Gastroesophageal sphincter (tissue), 4 donors: ENCODE measurements at places on chromosomes 6 and 20. TPM values are rescaled to one million over a fixed set of nuclear protein-coding genes. Genes with fewer than 3 reads are reported as not detected.

DNA sequence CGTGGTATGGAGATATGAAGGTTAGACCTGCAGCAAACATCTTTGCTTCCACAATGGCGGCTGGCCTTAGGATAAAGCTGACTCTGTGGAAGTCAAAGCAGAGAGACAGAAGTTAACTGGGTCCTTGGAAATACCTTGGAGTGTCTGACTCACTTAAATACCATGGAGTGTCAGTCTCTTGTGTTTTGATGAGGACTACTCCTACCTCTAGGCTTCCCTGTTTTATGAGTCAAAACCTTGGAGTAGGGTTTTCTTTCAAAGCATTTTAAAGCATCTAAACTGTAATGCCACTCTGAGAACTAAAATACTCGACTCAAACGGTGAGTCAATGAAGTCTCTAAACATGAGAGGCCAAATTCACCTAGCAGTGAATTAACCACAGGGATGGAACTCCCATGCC is 329.1 kb downstream of the SAMD5 start:
- no peak for ATAC-seq

DNA sequence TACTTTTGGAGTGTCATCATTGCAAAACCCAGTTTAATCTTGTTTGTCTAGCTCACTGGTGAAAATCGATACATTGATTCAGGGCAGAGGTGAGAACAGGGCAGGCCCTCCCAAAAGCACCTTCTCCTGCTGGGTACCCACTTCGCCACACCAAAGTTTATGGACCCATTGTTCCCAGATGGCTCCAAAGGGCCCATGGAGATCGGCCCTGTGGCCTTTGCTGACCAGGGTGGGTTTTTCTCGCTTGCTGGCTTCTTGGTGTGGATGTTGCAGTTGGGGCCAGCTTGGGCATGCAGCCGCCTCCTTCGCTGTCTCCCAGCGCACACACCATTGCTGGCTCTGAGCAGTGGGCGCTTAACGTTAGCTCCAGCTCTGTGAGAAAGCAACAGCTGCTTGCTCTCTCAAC is 178.1 kb upstream of the PDE10A start:
- ATAC-seq, result no peak

DNA sequence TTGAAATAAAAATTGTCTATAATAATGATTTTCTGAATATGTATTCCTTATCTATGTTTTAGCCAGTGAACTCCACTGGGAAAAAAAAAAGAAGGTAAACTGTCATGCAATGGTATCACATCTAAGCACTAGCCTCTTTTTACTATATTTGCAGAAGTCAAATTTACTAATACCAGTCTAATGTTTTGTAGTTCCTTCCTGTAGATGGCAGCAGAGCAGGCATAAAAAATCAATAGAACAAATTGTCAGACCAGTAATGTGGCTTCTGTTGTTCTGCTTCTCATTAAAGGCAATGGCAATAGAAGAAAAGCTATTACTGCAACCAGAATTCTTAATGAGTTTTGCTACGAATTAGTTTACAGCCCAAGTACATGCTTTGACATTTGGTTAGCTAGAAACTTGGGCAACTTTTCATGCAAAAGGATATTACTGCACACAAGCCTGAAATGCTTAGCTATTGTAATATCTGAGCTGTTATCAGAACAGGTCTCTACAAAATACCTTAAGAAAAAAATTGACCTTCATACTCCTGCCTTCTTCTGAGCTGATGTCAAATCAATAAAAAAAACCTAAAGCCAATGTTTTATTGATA is 476.9 kb downstream of the KHDRBS2 start:
- ATAC-seq, result no peak

- ATAC-seq, result peak; percentile 71
Measured at GRCh38 chr6:41733707-41734665, 1.4 kb downstream of the TFEB start.

GRCh38 chr6:98885330-98885729 is 51.0 kb downstream of the POU3F2 start:
- no peak for ATAC-seq

GRCh38 chr20:8518878-8519277 is 386.8 kb downstream of the PLCB1 start:
- ATAC-seq, result no peak

- ATAC-seq, result no peak
Measured at GRCh38 chr6:80594461-80594860, 488.0 kb downstream of the BCKDHB start.

- ATAC-seq, result no peak
Measured at GRCh38 chr20:23445596-23446217, 6.2 kb downstream of the CSTL1 start.

- ATAC-seq, result no peak
Measured at GRCh38 chr6:64128301-64129024, 492.9 kb downstream of the PHF3 start.

DNA sequence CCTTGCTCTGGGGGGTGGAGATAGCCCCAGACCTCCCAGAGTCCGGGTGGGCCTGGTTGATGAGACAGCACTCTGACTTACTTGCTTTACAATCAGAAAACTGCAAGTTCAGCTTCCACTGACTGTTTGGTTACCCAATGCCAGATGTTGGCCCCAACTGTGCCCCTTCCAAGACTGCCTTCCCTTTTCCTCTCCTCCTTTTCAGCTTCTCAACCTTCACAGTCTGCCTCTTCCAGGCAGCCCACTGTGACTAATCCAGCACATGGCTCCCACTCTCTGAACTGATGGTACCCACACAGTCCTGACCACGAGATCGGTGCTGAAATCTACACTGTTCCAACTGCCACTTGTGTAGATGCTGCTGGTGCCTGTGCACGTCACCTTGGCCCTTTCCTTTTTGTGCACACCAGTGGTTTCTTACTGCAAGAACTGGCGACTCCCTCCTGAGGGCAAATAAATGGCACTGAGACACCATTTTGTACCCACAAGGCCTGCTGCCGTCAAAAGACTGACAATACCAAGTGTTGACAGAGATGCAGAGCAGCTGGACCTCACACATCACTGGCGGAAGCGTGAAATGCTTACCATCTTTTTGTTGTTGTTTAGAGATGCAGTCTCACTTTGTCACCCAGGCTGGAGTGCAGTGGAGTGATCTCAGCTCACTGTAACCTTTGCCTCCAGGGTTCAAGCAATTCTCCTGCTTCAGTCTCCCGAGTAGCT is 1.8 kb upstream of the ARFGAP1 start:
- ATAC-seq, result no peak

DNA sequence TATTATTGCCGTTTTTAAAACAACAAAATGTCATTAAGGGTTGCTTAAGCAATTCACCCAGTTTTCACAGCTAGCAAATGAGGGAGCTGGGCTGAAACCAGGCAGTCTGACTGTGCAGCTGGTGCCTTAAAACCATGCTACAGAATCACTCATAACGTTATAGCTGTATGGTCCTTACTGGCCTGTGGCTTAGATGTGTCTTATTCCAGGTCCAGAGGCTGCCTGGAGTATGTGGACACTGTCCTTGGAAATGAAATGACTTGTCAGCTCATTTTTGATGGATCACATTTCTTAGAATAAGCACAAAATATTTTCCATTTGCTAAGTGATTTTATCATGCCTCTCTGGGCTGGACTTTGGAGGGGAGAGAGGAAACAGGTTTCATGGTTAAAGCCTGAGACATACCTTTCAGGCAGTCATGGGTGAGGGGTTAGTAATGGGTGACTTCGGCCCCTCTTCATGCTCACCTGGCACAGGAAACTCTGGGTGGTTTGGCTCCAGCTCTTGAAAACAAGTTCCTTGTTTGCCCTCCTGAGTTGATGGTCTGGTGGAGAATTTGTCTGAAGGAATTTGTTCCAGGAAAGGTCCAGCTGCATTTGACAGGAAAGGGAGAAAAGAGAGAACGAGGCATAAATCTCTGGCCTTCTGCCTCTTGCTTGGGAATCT is 823.2 kb downstream of the DHX35 start:
- ATAC-seq, result no peak

GRCh38 chr6:34543421-34543820 is 12.7 kb downstream of the SPDEF start:
- no peak for ATAC-seq

- no peak for ATAC-seq
Measured at GRCh38 chr6:33964387-33964786, 160.6 kb upstream of the MLN start.

DNA sequence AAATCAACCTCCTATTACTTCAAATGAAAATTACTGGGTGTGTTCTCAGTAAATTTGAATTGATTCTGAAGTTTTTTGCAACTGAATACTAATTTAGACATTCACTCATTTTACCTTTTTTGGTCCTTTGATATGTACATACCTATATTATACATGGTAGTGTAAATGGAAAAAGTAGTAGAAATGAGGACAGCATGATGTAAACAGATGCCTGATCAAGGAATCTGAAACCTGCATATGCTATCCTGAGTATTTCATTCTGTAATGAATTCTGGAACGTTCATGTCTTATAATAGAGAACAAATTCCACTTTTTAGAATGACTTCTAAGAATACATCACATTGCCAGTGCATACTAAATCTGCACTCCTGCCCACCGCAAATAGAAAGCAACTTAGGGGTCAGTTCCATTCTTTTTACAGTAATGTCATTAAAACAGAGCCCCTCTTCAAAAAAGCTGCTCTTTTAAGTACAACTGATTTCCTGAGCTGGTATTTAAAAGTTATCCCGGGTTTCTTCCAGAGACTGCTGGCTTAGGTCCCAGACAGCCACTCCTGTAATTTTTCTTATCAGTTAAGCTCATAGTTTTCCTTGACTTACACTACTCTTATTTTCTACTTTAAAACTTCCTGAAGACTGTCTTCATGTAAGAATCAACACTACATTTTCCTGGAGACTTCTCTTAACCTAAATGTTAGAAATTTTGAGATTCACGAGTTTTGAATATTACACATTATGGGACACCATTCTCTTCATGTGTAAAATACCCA is 48.4 kb downstream of the MAP3K7 start:
- ATAC-seq, result no peak

DNA sequence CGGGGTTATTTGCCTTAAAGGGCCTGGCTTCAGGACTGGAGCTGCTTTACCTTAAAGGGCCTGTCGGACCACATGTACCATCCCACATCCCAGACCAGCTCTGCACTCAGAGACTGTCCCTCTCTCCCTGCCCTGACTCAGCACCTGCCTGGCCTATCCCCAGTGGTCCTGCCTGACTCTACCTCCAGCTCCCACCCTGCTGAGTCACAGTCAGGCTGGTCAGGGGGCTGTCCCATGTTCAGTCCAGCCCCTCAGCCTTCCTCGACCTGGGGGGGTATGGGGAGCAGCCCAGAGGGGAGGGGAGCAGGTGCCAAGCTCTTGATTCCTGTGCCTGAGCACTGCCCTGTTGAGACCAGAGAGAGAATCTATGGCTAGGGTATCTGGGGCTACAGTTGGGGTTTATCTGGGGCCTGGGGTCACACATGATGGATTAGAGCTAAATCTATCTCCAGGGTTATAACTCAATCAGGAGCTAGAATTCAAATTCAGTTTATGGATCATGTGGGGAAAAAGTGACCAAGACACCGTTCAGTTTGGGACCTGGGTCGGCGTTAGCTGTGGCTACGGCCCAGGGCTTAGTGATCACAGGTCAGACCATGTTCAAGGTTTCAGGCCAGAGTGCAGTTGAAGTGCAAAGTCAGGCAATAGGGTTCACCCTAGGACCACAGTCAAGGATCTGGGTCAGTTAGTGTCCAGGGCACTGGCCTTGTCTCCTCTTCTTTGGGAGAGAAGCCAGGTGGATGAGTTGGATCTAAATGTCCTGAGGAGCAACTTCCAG is 9.4 kb upstream of the TRIB3 start:
- ATAC-seq, result no peak

DNA sequence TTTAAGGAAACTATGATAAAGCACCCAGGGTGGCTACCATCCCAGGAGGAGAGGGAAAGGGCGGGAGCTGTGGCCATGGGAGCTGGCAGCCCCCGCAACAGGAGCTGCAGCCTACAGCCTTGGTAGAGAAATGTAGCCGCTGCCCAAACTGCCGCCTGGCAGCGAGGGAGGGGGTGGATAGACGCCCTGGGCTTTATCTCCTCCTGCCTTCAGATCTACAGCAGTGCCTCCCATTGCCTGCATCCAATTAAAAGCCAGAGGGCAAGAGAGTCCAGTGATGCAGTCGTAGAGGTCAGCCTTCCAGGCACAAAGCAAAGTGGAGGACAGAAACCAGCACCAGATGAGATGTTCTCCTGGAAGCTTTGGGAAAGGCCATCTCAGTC is 35.0 kb upstream of the ZFAND3 start:
- no peak for ATAC-seq

- ATAC-seq, result no peak
Measured at GRCh38 chr6:158503846-158504245, 56.0 kb upstream of the TMEM181 start.

DNA sequence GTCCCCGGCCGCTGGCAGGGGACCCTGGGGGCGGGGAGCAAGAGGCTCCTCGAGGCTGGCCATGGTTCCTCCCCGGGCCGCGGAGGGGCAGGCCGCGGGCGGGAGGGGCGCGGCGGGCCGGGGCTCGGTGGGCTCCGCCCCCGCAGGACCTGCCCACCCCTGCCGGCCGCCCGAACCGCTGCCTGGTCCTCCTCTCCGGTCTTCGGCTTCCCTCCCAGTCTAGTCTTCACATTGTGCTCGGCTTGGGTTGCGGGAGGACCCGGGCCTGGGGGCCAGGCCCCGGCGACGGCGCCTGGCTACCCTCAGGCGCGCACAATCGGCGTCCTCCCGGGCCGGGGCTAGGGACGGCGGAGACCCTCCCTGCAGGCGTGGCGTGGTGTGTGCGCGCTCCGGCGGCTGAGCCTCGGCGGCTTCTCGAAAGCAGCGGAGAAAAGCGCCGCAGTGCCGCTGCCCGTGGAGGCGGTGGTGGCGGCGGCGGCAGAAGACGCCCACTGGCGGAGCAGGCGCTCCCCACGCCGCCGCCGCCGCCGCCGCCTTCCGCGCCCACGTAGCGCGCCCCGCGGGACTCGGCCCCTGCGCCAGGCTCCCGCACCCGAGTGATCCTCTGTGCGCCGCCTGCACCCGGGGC is at the start of gene PDE10A:
PDE10A (minus strand) TSS at position 493 of the 628 bp plus-strand sequence; CDS start at position 63, 430 bp downstream.
- ATAC-seq, result peak; percentile 75

DNA sequence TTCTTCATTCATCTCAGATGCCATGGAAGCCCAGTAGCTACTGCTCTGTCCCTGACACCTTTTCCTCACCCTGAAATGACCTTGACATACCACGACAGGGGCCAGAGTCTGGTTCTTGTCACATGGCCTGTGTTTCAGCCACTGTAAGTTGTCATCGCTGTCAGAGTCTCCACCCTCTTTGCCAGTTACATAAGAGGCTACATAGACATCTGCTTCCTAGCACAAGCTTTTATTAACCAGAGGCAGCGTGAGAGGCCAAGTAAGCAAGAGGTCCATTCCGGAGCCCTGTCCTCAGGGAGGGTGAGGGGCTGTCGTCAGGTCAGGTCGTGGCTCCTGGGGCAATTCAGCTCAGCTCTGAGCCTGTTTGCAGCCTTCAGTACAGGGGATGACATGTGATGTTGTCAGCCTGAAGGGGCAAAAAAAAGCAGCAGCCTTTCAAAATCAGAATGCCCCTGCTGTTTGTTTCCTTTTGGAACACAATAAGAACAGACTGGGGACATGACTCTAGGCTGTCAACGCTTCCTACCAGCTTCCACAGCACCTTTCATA is 146.3 kb downstream of the MTFR2 start:
- peak; percentile 87 for ATAC-seq

- no peak for ATAC-seq
Measured at GRCh38 chr6:30778001-30778635, 33.8 kb upstream of the IER3 start.

DDX43 gene
- total RNA-seq, result 3.7 TPM

VNN1 gene
- total RNA-seq, result 3.9 TPM

HLA-DQB2 gene
- 1.1 TPM for total RNA-seq

TSPO2 gene
- total RNA-seq, result not detected

MEI4 gene
- total RNA-seq, result not detected

ADAM33 gene
- 105 TPM for total RNA-seq
